Stimulated activated CD4-positive, alpha-beta T cell treated with anti-CD3 and anti-CD28 coated beads, Interleukin-1b, Interleukin-23, amount 100 ng/mL, for 24 hours (primary cell): ENCODE measurements at places on chromosomes 16 and 17.

- no peak for DNase-seq
Measured at GRCh38 chr17:72677714-72678390, 414.6 kb downstream of the SLC39A11 start.

DNA sequence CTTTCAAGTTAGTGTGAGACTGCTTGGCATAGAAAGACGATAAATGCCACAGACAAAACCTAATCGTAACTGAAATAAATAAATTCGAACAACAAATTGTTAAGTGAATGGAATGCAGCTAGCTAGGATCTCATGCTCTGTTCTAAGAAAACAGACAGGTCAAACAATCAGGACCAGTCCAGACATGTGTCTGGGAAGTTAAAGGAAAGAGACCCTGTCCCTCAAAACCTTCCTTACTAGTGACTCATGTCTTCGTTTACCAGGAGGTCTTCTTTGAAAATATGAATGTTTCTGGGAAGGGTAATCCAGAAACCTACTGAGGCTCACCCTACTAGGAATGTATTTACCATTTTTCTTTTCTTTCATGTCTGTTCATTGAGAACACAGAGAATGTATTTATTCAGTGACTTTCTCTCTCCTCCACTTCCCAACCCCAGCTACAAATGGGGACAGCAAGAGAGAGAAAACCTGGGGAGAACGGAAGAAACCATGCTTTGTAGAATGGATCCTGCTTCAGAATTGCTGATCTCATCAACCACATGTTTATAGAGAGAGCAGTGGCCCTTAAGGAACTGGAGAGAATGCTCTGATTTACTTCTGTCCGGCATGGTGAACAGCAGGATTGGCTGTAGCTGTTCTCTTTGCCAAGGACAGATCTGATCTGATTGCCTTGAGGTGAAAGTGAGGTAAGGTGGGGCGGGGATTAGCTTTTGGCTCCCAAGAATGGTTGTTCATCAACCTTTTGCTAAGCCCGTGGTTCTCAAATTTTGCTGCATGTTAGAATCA lies 39.4 kb upstream of the DHX8 start:
- no peak for DNase-seq

GRCh38 chr16:81608523-81609209 lies 164.1 kb downstream of the CMIP start:
- no peak for DNase-seq

- no peak for DNase-seq
Measured at GRCh38 chr17:6940186-6940649, 55.6 kb upstream of the ALOX12 start.

GRCh38 chr16:78552106-78552675 lies 452.7 kb downstream of the WWOX start:
- no peak for DNase-seq

GRCh38 chr16:81696961-81697615 lies 82.0 kb upstream of the PLCG2 start:
- DNase-seq = no peak

DNA sequence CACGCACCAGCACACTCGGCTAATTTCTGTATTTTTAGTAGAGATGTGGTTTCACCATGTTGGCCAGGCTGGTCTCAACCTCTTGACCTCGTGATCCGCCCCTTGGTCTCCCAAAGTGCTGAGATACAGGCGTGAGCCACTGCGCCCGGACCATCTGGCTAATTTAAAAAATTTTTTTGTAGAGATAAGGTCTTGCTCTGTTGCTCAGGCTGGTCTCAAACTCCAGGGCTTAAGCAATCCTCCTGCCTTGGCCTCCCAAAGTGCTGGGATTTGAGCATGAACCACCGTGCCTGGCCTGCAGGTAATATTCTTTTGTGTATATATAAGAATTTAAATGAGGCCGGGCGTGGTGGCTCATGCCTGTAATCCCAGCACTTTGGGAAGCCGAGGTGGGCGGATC lies 115.0 kb downstream of the RPTOR start:
- no peak for DNase-seq

GRCh38 chr16:12349936-12350850 lies 373.7 kb downstream of the SNX29 start:
- DNase-seq = no peak

DNA sequence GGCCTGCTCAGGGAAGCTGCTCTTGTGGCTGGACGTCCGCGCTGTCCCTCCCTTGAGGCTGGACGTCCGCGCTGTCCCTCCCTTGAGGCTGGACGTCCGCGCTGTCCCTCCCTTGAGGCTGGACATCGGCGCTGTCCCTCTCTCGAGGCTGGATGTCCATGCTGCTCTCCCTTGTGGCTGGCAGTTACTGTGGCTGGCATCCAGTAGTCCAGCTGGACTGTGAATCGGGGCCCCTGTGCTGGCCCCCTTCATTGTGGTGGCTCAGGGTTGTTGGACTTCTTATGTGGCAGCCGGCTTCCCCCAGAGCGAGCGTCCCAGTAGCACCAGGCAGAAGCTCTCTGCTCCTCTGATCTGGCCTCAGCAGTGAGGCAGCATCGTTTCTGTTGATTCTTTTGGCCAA lies 141.5 kb downstream of the IRF8 start:
- DNase-seq = no peak

DNA sequence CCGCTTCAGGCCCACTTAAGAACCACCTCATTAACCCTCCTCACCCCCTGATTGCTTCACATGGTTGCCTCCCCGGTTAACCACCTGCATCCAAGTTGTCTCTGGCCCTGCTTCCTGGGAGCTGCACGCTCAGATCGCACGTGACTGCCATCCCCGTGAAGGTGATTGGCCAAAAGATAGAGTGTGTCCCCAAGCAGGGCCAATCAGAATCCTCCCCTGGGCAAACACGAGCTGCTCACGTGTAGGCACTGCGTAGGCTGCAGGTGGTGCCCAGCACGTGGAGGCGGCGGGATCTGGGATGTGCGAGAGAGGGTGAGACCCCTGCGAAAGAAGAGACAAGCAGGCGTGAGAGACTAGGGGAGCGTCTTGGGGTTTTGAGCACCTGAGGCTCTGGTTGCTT lies 111.8 kb upstream of the CRHR1 start:
- DNase-seq = no peak

DNA sequence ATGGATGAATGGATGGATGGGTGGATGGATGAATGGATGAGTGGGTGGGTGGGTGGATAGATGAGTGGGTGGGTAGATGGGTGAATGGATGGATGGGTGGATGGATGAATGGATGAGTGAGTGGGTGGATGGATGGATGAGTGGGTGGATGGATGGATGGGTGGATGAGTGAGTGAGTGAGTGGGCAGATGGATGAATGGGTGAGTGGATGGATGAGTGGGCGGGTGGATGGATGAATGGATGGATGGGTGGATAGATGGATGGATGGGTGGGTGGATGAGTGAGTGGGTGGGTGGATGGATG lies 6.4 kb upstream of the KATNB1 start:
- no peak for DNase-seq

DNA sequence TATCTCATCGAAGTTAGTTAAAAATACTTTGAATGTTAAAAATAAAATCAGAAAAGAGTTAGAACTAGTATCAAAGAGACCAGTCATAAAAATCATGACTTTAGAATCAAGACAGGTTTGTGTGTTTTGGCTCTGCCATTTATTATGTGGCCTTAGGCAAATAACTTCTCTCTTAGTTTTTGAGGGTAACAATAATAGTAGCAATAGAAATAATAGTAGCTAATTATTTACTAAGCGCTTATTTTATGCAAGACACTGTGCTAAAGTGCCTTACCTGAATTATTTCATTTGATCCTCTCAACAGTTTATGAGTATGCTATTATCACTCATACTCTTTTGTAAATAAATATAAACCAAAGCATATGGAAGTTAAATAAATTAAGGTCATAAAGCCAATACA lies 77.0 kb downstream of the SMURF2 start:
- no peak for DNase-seq

- DNase-seq = no peak
Measured at GRCh38 chr16:52618753-52619497, 72.0 kb upstream of the TOX3 start.
